ENCODE measurements at places on chromosomes 5 and 9.

GRCh38 chr5:97534166-97534565 lies 351.1 kb upstream of the RIOK2 start:
- no peak for DNase-seq
- peaks cover 4% of the 10 kb centered on the region for H3K4me1 ChIP-seq
- H3K27me3 ChIP-seq: peaks cover 1% of the 10 kb centered on the region
- no peak overlapping the region for H3K4me3 ChIP-seq
- H3K36me3 ChIP-seq: no peaks in the 10 kb centered on the region

- H3K36me3 ChIP-seq: no peaks in the 10 kb centered on the region
- H3K4me3 ChIP-seq: peak overlapping the region; percentile 60
- DNase-seq: peak; percentile 80
- peaks cover 2% of the 10 kb centered on the region for H3K4me1 ChIP-seq
- peaks cover 3% of the 10 kb centered on the region for H3K27me3 ChIP-seq
- H3K27ac ChIP-seq: peak overlapping the region; percentile 37
Observed at GRCh38 chr5:1380011-1380817, 35.3 kb upstream of the CLPTM1L start.

DNA sequence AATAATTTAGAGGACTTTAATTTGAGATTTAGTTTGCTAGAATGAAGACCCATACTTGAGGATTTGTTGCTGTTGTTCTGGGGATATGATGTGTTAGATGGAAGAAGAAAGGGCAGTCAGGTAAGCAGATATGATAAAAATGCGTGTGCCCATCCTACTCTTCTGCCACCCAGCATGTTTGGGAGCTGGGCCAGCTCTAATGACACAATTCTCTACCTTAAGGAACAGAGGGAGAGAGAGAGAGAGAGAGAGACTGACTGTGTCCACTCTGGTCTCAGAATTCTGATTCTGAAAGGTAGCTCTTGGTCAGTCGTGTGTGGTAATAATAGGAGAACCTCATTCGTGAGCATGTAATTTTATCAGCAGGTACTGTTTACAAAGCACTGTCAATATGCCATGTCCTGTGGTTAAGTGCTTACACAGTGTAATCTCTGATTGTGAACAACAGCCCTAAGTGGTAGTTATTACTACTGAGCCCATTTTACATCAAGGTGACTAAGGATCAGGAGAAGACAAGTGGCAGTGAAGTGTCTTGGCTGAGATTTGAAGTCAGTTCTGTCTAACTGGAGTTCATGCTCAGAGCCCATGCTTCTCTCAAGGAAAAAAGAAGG lies 307.4 kb upstream of the SEMA6A start:
- H3K27me3 ChIP-seq: peaks cover 4% of the 10 kb centered on the region
- no peak for DNase-seq
- no peak overlapping the region for H3K27ac ChIP-seq
- H3K36me3 ChIP-seq: no peaks in the 10 kb centered on the region

DNA sequence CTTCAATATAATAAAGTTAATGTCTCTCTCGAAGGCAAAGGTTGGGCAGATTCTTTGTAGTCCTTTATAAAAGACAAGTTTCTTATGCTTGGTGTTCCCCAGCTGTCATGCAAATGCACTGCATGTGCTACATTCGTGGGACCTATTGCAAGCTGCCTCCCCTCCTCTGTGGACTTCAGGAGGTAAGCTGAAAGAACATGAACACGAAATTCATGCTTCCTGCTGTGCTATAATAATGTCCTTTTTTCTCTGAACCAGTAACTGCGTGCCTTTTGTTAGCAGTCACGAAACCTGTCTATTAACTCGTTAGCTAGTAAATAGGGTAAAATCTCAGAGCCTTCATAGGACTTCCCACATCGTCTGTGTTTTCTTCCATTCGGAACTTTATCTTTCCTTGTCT lies 363.5 kb downstream of the CDH9 start:
- no peak for DNase-seq
- no peak overlapping the region for H3K4me3 ChIP-seq
- no peaks in the 10 kb centered on the region for H3K4me1 ChIP-seq
- no peak overlapping the region for H3K27ac ChIP-seq
- H3K27me3 ChIP-seq: no peaks in the 10 kb centered on the region
- H3K36me3 ChIP-seq: no peaks in the 10 kb centered on the region

DNA sequence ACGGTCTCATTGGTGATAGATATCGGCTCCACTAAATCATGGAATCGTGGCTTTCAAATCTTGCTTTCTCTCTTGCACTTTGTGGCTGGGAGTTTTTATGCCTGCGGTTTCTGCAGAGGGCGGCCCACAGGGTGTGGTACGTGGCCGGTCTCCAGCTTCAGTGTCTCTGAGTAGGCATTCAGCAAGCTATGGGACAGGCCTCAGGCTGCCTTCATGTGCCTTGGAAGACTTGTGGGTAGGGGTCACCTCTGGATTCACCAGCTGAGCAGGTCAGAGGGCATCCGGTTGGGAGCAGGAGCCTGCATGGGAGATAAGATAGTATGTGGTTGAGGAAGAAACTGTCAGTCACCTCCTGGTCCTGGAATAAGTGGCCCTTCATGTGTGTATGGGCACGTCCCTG lies 47.7 kb downstream of the AMBP start:
- no peak for DNase-seq
- H3K27me3 ChIP-seq: no peaks in the 10 kb centered on the region
- H3K4me1 ChIP-seq: peaks cover 1% of the 10 kb centered on the region

DNA sequence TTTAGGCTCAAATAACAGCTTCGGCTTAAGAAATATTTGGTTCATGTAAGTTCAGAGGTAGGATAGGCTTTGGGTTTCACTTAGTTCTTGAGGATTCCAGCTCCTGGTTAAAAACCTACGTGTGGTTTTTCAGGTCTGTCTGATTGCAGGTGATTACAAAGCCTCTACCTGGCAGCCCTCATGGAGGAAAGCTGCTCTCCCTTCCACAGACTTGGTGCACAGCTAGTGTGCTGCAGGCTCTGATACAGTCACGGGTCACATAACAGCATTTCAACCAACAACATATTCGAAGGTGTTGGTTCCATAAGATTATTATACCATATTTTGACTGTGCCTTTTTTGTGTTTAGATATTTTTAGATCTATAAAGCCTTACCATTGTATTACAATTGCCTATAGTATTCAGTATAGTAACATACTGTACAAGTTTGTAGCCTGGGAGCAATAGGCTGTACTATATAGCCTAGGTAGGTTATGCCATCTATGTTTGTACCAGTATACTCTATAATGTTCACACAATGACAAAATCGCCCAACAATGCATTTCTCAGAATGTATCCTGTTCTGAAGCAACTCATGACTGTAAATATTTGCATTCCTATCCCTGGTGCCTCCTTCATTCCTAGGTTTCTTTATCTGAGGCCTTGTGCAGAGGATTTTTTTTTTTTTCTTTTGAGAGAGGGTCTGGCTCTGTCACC lies 8.0 kb upstream of the DCP2 start:
- peaks cover 9% of the 10 kb centered on the region for H3K4me1 ChIP-seq
- H3K4me3 ChIP-seq: no peak overlapping the region
- DNase-seq: no peak
- no peaks in the 10 kb centered on the region for H3K36me3 ChIP-seq
- no peak overlapping the region for H3K27ac ChIP-seq
- H3K27me3 ChIP-seq: no peaks in the 10 kb centered on the region

DNA sequence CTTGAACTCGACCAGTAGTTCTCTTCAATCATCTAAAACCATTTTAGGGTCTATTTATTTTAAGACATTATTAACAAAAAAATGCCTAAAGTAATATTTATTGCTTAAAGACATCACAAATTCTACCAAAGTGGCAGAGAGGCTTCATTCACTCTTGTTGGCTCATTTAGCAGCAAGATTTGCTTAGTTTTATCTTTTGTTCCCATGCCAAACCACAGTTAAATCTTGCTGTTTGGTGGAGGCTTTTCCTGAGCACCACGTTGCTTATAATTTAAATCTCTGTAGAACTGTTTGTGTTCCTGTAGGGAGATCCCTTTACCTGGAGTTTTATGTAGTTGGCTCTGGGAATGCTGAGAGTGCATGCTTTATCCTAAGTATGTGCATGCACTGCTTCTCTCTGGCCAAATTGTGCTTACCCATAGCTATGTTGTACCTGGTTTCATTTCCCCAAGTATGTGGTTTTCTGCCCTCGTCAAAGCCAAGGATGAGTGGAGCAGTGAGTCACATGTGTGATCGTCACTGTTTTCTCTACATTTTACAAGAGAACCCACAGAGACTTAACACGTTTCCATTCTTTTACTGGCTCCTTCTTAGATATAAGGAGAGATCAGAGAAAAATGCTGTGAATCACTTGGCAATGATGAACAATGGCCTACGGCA lies 42.1 kb upstream of the MAST4 start:
- H3K4me1 ChIP-seq: peaks cover 16% of the 10 kb centered on the region
- peak overlapping the region; percentile 26 for H3K27ac ChIP-seq
- H3K4me3 ChIP-seq: no peak overlapping the region
- H3K27me3 ChIP-seq: peaks cover 5% of the 10 kb centered on the region
- DNase-seq: no peak

DNA sequence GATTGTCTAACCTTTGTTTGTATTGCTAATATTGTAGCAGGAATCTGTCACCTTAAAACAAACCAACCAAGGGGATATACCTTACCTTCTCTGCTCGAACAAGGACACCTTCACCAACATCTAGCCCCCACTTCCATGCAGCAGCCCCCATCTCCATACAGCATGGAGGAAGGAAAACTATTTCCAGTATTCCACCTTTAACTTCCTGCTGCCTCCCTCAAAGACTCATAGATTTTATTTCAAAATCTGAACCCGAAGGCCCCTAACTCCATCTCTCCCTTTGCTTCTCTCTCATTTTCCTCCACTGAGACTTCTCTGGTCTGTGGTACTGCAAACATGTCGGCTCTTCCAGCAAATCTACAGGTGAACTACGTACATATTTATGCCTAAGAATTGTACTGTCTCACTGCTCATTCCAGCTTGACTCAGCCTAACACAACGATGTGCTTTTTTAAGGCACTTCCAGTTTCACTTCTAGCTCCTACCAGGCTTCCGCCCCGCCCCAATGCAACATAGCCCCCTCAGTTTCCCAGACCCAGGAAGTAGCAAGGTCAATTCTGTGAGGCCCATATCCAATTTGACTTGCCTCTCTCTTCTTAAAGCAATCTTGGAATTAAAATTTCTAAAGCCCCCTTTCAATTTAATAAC lies 70.7 kb upstream of the RNF38 start:
- peaks cover 20% of the 10 kb centered on the region for H3K36me3 ChIP-seq
- peaks cover 29% of the 10 kb centered on the region for H3K4me1 ChIP-seq
- peak; percentile 66 for DNase-seq
- no peaks in the 10 kb centered on the region for H3K27me3 ChIP-seq

- no peak overlapping the region for H3K27ac ChIP-seq
- H3K36me3 ChIP-seq: no peaks in the 10 kb centered on the region
- H3K4me3 ChIP-seq: no peak overlapping the region
- no peak for DNase-seq
Observed at GRCh38 chr5:21684992-21685391, 1168.2 kb downstream of the CDH12 start.

DNA sequence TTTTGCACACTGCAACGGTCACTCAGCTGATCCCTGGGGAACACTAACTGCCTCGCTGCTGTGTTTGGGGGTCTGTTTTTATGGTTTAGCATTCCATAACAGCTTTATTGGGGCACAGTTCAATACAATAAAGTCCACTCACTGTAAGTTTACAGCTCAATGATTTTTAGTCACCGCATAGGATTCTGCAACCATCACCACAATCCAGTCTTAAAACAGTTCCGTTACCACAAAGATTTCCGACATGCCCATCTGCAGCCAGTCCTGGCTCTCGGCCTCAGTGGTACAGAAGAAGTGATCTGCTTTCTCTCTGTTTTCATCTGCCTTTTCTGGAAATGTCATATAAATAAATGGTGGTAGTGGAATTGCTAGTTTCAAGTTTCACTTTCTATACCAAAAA lies 23.6 kb downstream of the OR2V2 start:
- peak overlapping the region; percentile 62 for H3K27ac ChIP-seq
- H3K4me1 ChIP-seq: peaks cover 52% of the 10 kb centered on the region
- DNase-seq: no peak
- peak overlapping the region; percentile 83 for H3K4me3 ChIP-seq
- no peaks in the 10 kb centered on the region for H3K36me3 ChIP-seq

Data from activated naive CD8-positive, alpha-beta T cell treated with anti-CD3 and anti-CD28 coated beads, Interleukin-2, amount 10 ng/mL, durations not matched to agents 7 days and 5 days (primary cell).